NCI-H460 (cell line): ENCODE measurements at places on chromosomes 7 and 10. TPM values are rescaled to one million over a fixed set of nuclear protein-coding genes. Genes with fewer than 3 reads are reported as not detected.

- DNase-seq = no peak
These were observed 125.4 kb downstream of the JAZF1 start for GRCh38 chr7:28055161-28055544.

DNA sequence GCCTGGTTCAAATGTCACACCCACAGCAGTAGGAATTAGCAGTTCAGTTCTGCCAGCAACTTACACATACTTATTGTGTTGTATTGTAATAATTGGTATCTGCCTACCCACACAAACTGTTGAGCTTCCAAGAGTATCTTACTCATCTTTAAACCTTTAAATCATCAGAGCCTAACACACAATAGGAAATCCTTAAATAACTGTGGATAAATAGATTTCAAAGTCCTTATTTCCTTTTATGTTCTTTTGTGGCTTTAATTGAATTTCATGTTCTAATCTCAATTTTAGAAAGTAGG is 3.9 kb downstream of the CASD1 start:
- no peak for DNase-seq

GRCh38 chr7:80763289-80763688 is 124.8 kb downstream of the CD36 start:
- DNase-seq = no peak

PBLD gene
- 1.8 and 3.3 TPM in 2 replicates for total RNA-seq

DNA sequence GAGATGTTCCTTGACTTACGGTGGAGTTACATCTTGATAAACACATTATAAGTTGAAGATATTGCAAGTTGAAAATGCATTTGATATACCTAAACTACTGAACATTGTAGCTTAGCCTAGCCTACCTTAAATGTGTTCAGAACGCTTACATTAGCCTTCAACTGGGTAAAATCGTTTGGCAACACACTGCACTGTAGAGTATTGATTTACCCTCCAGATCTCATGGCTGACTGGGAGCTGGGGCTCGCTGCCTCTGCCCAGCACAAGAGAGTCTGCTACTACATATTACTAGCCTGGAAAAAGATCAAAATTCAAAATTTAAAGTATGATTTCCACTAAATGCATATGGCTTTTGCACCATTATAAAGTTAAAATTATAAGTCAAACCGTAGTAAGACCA is 7.5 kb upstream of the AGR3 start:
- DNase-seq = no peak

DNA sequence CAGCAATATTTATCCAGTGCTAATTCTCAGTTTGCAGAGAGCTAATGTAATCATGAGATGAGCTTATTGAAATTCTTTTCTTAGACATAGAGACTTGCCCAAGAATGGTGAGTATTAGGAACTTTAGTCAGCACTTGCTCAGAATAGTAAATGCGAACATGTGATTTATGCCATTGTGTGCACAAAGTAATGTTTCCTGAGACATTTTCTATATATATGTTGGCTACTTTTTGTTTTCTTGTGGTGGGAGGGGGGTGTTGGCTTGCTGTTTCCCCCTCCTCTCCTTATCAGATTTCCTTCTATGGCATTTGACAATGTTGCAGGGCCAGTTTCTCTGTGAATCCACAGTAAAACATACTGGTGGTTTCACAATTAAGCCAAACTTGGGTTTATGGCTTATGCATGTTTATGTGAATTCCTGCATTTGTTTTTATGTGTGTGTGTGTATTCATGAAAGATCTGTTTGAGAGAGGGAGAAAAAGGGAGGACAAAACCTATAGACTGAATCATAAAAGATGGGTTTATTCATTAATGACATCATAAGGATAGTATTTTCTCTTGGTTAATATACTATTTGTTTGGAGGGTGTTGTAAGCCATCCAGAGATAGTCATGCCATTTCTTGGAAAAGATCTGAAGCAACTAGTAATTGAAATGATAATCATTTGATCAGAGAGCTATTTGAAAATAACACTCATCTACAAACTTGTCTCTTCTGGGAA is 36.3 kb downstream of the ARID5B start:
- no peak for DNase-seq

DNAAF5 gene
- total RNA-seq = 37.1 and 41.5 TPM in 2 replicates

ZNF22 gene
- 1.1 and 1.3 TPM in 2 replicates for total RNA-seq

PTF1A gene
- total RNA-seq = not detected in 2 replicates

GRCh38 chr7:1395211-1396070 is 63.8 kb downstream of the MICALL2 start:
- no peak for DNase-seq

GRCh38 chr7:44313621-44314031 is 11.8 kb downstream of the CAMK2B start:
- no peak for DNase-seq

DNA sequence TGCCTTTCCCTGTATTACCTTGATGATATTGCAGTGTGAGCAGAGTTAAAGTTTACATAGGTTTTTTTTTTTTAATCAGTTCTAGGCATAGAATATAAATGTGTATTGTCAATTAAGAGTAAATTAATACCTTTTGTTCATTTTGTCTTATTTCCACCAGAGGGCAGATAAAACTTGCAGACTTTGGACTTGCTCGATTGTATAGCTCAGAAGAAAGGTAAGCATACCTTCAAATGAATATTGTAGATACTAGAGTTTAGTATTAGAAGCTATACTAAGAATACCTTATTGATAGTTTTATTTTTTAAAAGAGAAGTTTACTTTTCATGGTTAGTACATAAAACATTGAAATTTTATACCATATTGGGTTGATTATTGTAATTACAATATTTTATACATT is 86.8 kb downstream of the MPLKIP start:
- no peak for DNase-seq
